ENCODE measurements at places on chromosomes 6 and 20. TPM values are rescaled to one million over a fixed set of nuclear protein-coding genes. Genes with fewer than 3 reads are reported as not detected.

The ACTL10 gene
- total RNA-seq: 0.49 TPM

The CST9 gene
- total RNA-seq: not detected

The XKR7 gene
- 0.04 TPM for total RNA-seq

DNA sequence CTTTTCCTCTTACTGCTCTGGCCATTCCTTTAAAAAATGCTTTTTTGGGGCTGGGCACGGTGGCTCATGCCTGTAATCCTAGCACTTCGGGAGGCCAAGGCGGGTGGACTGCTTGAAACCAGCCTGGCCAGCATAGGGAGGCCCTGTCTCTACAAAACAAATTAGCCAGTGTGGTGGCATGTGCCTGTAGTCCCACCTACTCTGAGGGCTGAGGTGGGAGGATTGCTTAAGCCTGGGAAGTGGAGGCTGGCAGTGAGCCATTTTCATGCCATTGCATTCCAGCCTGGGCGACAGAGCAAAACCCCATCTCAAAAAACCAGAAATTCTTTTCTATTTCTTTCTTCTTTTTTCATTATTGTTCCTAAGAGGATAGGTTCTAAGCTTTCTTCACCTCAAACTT lies 36.9 kb upstream of the RNF144B start:
- no peak for DNase-seq

The UNC5CL gene
- 3.0 TPM for total RNA-seq
